ENCODE measurements at places on chromosomes 2 and 18. TPM values are rescaled to one million over a fixed set of nuclear protein-coding genes. Genes with fewer than 3 reads are reported as not detected.

Gene TUBB8B
- not detected for total RNA-seq

Gene RBBP8
- total RNA-seq, result 10.5 TPM

Gene TNFAIP6
- 0.13 TPM for total RNA-seq

Gene HTR2B
- total RNA-seq, result 0.32 TPM

Gene SERPINE2
- total RNA-seq, result 7.4 TPM

Gene IL36G
- total RNA-seq, result not detected

Gene UNC80
- total RNA-seq, result not detected

Gene MAPRE3
- total RNA-seq, result 1.6 TPM

Gene CCDC148
- 0.65 TPM for total RNA-seq

Gene COL5A2
- total RNA-seq, result 28.2 TPM

Gene CYP27C1
- total RNA-seq, result not detected

Gene CYS1
- not detected for total RNA-seq

Gene SCYGR4
- total RNA-seq, result not detected

Gene RAMP1
- total RNA-seq, result 0.25 TPM

Gene LGALSL
- total RNA-seq, result 4.3 TPM

Gene UGT1A4
- not detected for total RNA-seq

Gene CROCC2
- not detected for total RNA-seq

Gene GALR1
- not detected for total RNA-seq

Gene C2orf78
- total RNA-seq, result not detected

Gene LAMA1
- total RNA-seq, result 0.32 TPM

Gene REG3A
- not detected for total RNA-seq

Gene SLC8A1
- 1.9 TPM for total RNA-seq

Gene PSMA8
- not detected for total RNA-seq

Gene TUBA3E
- total RNA-seq, result not detected

Gene ROCK2
- 35.3 TPM for total RNA-seq

Gene TSPYL6
- total RNA-seq, result not detected

Gene TTC39C
- 1.1 TPM for total RNA-seq

Gene HSPE1
- 79.2 TPM for total RNA-seq

Gene CHRND
- not detected for total RNA-seq

Gene SPHKAP
- total RNA-seq, result not detected

Gene DES
- not detected for total RNA-seq

Gene SIX3
- total RNA-seq, result not detected

Data from bladder microvascular endothelial cell (primary cell).